ENCODE measurements at places on chromosomes 1 and 21.

DNA sequence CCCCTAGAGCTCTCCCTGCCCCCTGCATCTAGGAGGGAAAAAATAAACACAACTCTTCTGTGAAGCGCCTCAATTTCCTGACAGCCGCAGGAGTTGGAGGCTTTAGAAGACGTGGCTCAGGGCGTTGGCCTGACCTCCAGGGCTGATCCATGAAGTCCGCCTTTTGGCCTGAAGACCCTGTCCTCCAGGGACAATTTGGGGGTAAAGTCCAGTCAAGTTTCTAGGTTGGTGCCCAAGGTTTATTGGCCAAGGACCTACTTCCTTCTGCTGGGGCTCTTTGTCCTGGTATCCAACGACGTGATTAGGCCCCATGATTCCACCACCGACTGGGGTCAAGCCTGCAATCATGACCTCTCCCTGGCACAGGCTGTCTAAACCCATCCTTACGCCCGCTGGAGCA lies 54.9 kb downstream of the PTPRF start:
- DNase-seq = no peak

GRCh38 chr1:36591278-36591677 lies 108.6 kb upstream of the CSF3R start:
- DNase-seq = peak; percentile 30

DNA sequence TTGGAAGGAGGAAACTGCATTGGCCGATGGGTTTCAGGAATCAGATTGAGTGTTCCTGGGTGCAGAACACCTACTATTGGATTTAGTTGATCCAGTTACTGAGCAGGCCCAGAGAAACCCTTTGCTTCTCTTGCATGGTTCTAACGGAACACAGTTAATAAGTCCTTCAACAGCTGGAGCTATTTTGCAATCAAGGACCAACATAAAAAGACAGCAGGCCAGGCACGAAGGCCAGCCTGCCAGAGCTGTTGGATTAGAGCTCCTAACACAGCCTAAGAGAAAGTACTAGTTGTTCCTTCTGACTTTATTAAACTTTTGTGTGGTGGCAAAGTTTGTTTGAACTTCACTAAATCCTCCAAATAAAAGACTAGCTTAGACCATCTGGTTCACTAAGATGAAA lies 148.0 kb upstream of the LMO4 start:
- peak; percentile 74 for DNase-seq

GRCh38 chr1:208110296-208110695 lies 133.9 kb downstream of the PLXNA2 start:
- DNase-seq = no peak

DNA sequence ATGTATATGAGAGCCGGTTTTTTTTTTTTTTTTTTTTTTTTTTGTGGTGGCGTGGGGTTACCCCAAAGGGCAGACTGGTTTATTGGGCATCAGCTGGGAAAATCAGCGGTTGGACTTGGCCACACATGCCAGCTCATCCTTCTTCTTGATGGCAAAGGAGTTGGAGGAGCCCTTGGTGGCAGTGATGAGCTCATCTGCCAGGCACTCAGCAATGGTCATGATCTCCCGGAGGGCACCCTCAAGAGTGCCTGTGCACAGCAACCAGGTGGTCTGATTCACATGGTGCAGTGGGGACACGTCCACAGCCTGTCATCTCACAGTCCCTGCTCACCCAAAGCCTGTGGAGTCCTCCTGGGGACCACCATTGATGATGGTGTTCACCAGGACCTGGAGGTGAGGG lies 62.0 kb downstream of the MRPS6 start:
- no peak for DNase-seq

- DNase-seq = no peak
These were observed 165.5 kb upstream of the DUSP10 start for GRCh38 chr1:221907166-221907932.
